Fibroblast of the aortic adventitia (primary cell): ENCODE measurements at places on chromosomes 3 and 15. TPM values are rescaled to one million over a fixed set of nuclear protein-coding genes. Genes with fewer than 3 reads are reported as not detected.

The MFGE8 gene
- 59.5 and 217 TPM in 2 replicates for total RNA-seq

- no peak for DNase-seq
These were observed 282.8 kb downstream of the CTNNB1 start for GRCh38 chr3:41482134-41482533.

The GOLGA8T gene
- not detected in 2 replicates for total RNA-seq

The ALDH1L1 gene
- total RNA-seq: 0.18 and 0.25 TPM in 2 replicates

The CLRN1 gene
- total RNA-seq: not detected in 2 replicates

- DNase-seq: peak; percentile 14
These were observed 260.9 kb downstream of the TIGIT start for GRCh38 chr3:114554731-114555130.

GRCh38 chr3:108065096-108065495 is 25.7 kb downstream of the CD47 start:
- no peak for DNase-seq

The AGBL1 gene
- not detected in 2 replicates for total RNA-seq

- DNase-seq: no peak
These were observed 113.5 kb downstream of the RAP2B start for GRCh38 chr3:153275514-153275913.

DNA sequence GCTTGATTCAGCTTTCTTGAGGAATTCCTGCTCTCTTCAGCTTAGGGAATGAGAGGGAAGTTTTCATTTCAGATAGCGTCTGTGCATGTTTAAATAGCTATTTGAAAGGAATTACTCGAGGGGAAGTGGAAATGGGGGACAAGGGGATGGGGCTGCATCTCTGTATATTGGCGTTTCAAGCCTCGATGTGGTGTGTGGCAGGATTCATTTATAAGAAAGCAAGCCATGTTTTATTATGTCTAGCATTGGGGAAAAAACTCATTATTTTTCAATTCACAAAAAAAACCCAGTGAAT is 1.0 kb downstream of the ATP2C1 start:
- DNase-seq: peak; percentile 35

The GRAMD1C gene
- total RNA-seq: 9.2 and 12.1 TPM in 2 replicates

The KBTBD13 gene
- total RNA-seq: not detected in 2 replicates

DNA sequence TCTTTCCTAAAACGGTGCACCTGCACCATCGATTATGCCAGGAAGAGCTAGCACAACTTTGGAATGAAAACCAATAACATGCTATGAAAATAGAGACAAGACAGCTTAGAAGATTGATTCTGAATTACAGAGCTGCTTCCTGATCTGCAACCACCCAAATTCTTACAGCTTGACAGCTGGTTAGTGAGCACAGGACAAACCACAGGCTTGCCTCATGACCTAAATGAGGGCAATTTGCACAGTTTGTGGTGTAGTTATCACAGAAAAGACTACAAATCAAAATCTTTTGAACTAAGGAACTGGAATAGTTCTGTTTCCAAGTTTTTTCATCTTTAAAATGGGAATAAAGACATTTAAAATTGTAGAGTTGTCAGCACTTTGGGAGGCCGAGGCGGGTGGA is 533.5 kb downstream of the NAALADL2 start:
- peak; percentile 26 for DNase-seq

DNA sequence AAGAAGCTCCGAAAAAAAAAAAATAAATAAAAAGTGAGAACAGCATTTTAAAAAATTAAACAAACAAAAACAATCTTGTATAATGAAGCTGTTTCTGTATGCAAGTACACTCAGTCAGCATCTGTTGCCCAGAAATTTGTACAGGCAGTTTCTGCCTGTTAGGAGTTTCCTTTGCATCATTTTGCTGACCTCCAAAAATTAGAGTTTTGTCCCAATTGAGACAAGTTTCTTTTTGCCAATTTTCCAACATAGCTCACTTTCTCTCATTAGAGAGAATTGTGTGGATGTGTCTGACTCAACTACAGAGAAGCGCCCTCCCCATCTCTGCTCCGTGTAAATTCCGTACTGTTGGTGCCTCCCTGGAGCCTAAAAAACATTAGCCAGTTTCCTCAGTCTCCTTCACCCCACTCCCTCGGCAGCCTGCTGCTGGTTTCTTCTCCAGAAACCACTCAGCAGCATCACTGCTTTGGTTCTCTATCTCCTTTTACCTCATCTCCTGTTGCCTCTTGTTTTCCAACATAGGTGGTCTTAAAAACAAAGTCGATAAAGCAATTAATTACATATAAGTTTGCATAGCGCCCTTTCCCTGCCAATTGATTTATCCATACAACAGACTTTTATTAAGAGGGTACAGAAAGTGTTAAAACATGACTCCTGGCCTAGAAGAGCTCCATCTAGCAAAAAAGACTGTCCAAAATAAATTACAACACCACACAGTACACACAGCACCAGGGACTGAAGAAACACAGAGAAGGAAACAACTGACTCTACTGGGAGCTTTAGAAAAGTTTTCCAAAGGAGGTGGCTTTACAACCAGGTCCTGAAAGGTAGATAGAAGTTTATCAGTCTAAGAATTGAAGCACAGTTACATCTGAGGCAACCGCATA is 286.7 kb downstream of the SHOX2 start:
- DNase-seq: no peak

DNA sequence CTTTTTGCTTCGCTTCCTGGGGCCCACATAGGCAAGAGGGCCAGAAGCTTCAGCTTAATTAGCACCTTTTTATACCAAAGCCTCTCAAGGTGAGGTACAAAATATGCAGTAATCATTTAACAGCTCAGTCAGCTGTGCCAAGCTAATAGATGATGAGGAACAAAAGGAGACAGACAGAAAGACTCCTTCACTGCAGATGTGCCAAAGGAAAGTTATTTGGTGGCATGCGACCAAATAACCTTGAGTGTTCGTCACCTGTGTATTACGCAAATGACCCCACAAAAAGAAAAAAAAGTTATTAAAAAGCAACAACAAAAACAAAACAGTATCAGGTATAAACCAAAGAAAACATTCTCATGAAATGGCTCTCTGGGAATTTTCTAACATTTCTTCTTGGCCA is 325.8 kb upstream of the IGF1R start:
- DNase-seq: no peak

The NLGN1 gene
- total RNA-seq: 6.1 and 16.1 TPM in 2 replicates

The ACOX2 gene
- 19.2 and 29.5 TPM in 2 replicates for total RNA-seq

The EXOSC7 gene
- 26.8 and 80.2 TPM in 2 replicates for total RNA-seq

GRCh38 chr15:26391567-26392194 is 381.2 kb downstream of the GABRB3 start:
- DNase-seq: no peak

DNA sequence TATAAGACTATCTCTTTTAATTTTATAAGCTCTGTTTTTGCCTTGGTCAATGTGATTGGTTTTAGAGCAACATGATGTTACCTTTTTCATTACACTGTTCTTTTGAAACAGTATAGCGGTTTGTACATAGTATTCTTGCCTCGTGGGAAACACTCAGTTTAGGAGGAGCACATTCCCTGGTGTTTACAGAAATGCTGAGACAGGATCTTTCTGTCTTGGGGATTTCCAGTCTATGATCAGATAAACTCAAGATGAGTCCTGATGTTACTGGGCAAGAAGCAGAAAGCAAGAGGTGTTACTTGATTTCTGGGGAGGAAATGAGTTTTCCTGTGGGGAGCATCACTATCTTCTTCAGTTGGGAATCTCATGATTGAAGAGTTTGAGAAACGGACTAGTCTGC is 2.5 kb downstream of the TMEM266 start:
- no peak for DNase-seq

GRCh38 chr3:28476194-28476593 is 127.6 kb upstream of the AZI2 start:
- DNase-seq: peak; percentile 69

- DNase-seq: no peak
These were observed 54.3 kb upstream of the SMAD3 start for GRCh38 chr15:67010898-67011616.

DNA sequence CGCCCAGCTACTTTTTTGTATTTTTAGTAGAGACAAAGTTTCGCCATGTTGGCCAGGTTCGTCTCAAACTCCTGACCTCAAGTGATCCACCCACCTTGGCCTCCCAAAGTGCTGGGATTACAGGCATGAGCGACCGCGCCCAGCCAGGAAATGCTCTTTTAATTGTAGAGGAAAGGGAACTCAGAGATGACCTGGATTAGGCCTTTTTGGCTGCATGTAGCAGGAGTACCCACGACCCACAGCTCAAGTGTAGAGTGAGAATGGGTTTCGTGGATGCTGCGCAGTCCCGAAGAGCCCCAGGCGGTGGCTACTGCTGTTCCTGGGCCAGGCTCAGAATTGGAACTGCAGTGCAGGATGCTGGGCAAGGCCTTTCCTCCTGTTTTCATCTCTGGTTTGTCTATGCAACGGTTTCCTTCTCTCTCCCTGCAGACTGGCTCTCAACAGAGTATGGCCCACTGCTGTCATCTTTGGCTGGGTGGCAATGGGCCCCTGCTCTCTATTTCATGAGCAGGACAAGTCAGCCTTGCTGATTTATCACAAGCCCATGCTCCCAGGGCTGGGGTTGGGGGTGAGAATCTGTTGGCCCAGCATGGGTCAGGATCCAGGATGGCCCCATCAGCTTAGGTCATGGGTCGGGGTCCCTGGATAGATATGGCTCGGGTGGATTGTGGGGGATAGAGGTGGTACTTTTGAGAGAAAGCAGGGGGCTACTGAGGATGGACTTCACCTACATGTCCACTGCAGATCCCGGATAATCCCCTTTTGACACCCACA is 51.2 kb downstream of the GASK1A start:
- DNase-seq: no peak

GRCh38 chr15:53009093-53009492 is 219.0 kb upstream of the ONECUT1 start:
- DNase-seq: no peak

- peak; percentile 100 for DNase-seq
These were observed 177.7 kb downstream of the VGLL4 start for GRCh38 chr3:11465744-11466616.

The A4GNT gene
- not detected in 2 replicates for total RNA-seq

The OPA1 gene
- total RNA-seq: 53.0 and 292 TPM in 2 replicates

The ATP13A5 gene
- not detected in 2 replicates for total RNA-seq

The CHRNA3 gene
- under 0.01 TPM in 1 of 2 replicates, not detected in the other for total RNA-seq

DNA sequence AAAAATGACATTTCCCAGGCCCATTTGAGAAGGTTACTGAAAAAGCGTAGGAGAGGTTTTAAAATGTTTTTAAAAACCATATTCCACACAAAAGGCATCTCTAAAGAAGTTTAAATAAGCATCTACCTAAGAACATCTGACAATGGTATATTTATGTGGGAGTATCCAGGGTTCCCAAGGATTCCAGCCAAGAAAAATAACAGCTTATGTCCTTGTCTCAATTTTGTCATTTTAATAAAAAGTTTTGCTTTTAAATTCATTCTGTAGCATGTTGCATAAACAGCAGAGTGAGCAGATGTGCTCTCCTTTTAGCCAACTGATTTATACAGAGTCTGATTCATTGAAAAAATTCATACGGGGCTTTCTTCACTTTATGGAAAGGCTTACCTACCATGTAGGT is 129.9 kb downstream of the LRRC3B start:
- DNase-seq: no peak

- DNase-seq: peak; percentile 97
These were observed at the start of gene DNAJC19 for GRCh38 chr3:180989291-180990163. Gene DNAJC19, minus strand, starts transcription at chr3:180989736. Its CDS starts 134 bp downstream, at chr3:180989602.

GRCh38 chr15:42508263-42508690 is 12.8 kb downstream of the SNAP23 start:
- peak; percentile 62 for DNase-seq

- peak; percentile 14 for DNase-seq
These were observed 50.7 kb downstream of the ADAMTS17 start for GRCh38 chr15:100291106-100291505.

DNA sequence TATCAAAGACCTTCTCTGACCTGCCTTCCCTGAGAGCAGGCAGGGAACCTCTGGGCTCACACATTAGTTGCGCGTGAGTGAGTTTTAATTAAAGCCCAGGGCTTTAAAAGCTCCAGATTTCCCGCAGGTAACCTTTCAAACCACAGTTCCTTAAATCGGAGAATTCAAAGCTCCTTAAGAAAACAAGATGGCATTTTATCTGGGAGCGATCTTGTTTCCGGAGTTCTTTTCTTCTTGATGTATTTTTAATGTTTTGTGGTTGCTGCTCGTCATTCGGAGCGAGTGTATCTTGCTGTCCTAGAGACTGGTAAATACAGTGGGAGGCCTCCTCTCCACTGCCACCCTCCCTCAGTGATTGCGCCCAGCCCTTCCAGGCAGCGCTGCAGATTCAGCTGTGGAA is 284.3 kb downstream of the CLSTN2 start:
- no peak for DNase-seq

GRCh38 chr3:44950275-44950734 is 25.7 kb downstream of the ZDHHC3 start:
- no peak for DNase-seq

- DNase-seq: peak; percentile 95
These were observed 243.5 kb upstream of the SEMA6D start for GRCh38 chr15:47473832-47474231.

DNA sequence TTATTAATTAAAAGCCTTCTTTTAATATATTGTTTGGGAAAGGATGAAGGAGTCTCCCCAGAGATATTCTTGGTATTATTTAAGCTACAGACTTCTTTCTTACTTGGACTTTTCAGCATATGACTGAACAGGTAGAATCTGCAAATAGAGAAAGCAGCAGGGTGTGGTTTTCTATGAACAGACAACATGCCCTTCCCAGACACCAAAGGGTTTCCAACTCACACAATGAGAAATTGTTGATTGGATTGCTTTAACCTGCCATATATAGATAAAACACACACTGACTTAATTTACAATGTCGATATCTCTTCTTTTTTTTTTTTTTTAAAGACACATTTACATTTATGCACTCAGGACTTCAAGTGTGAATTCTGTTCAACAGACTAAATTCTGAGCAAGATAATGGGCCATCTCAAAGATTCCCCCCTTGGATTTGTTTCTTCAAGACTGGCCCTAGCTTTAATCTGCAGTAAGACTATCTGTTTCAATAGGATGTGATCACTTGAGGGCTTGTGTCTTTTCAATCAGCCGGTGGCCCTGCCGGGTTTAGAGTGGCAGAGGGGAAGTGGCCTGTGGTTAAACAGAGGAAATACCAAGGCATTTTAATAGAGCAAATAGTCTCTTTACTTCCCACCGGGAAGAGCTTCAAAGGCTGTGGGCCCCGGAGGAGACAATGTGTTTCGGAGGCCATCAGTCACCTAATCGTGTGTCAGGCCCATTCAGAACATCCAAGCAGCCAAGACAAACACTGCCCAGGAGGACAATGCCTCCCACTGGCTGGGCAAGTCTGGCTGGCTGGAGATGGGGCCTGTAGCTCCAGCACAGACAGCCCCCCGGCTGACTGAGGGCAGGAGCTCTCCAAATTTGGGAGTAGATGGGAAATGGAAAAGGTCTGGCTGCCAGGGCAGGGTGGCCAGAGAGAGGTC is 6.1 kb downstream of the IL17RD start:
- DNase-seq: peak; percentile 24

DNA sequence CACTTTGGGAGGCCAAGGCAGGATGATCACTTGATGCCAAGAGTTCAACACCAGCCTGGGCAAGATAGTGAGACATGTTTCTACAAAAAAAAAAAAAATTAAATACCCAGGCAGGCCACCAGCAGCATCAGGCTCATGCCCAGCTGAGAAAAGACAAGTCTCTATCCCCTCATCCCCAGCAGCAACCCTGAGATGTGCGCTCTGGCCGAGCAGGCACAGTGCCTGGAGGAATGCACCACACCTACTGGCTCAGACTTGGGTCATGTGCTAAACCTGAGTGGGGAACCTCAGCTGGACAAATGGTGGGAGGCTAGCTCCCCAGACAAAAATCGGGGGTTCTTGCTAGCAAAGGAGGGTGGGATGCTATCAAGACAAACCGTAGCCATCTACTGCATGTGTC is 10.2 kb upstream of the CCDC174 start:
- DNase-seq: no peak

The MYZAP gene
- total RNA-seq: not detected in 2 replicates
